ENCODE measurements at places on chromosomes 12 and 14.

DNA sequence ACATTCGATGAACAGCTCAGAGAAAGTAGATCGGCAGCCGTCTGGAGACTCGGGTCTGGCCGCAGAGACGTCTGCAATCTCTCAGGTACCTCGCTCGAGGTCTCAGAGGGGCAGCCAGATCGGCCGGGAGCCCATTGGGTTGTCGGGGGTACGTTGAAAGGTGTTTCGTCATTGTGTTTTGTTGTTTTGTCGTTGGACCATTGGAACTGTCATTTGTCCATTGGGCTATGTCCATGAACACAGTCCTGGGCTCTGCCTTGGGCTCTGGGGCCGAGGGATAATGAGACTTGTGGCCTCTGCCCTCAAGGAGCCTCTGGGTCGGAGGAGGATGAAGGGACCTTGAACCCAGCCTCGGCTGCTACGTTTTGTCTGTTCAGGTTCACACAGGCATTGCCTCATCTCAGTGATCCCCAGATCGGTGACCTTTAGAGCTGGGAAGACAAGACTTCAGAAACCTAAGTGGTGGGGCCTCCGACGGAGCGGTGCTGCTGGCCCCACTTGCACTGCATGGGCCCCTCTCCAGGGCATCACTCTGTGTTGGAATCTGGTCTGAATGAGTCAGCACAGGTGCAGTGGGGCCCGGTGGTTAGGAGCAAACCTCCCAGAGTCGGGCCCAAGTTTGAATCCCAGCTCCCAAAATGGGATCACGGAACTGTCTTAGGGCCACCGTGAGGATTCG lies 23.6 kb upstream of the MLXIP start:
- DNase-seq = no peak

- DNase-seq = no peak
These were observed 21.8 kb downstream of the PLEKHG3 start for GRCh38 chr14:64725879-64726584.

DNA sequence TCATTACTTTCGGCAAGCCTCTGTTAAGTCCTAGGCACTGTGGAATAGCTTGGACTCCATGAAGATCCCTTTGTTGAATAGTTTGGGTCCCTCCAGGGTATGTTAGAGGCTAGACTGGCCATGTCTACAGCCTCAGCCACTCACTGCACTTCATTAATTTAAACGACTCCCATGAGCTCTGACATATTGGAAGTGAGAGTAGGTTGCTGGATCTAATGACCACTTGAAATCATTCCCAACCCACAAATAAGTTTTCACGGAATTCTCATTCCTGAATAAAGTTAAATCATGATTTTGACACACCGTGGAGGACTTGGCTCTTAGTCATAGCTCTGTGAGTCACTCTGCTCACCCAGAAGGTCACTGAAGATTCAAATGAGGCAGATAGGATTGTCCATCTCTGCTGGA lies 21.4 kb upstream of the APPL2 start:
- peak; percentile 21 for DNase-seq

DNA sequence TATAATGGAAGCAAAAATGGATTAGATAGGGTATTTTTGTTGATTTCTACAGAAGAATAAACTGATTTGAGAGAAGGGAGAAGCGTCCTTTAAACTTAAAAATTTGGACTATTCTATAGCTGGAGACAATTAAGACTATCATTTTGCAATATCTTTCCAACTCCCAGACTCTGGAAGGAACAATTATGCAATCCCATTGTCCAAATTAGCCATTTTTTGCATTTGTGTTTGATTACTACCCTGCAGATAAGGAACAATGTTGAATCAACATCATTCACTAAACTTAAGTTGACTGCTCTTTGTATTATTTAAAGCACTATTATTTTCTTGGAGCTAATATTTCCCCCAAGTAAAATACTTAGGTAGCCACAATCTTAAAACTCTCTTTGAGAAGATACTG lies 34.8 kb upstream of the SELPLG start:
- no peak for DNase-seq

DNA sequence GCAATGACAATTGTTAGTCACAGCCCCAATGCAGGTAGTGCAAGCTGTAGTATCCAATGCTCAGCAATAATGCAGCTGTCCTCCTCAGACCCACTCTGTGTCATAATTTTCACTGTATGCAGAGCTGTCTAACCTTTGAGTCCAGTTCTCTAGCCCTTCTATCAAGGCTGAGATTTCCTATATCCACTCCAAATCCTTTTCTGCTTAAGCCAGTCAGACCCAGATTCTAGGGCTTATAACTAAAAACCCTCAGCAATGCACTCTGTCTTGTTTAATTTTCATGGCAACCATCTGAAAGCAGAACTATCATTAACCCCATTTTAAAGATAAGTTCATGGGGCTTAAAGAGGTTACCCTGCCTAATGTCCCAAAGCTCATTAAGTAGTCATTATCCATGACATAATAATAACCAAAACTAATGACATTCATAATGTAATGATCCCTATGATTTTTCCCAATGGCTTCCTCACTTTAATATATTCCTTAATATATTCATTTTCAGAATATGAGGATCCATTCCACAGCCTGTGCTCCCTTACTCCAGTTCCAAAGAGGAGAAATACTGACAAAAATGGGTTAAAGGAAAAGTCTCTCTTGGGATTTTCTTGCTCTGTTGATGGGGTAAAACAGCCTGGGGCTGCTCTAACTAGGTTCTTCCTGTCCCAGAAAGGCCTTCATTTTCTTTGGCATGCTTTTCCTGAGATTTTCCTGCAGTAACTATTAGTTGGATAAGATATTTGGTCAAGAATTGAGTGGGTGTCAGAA lies 29.5 kb downstream of the TXNDC16 start:
- no peak for DNase-seq

DNA sequence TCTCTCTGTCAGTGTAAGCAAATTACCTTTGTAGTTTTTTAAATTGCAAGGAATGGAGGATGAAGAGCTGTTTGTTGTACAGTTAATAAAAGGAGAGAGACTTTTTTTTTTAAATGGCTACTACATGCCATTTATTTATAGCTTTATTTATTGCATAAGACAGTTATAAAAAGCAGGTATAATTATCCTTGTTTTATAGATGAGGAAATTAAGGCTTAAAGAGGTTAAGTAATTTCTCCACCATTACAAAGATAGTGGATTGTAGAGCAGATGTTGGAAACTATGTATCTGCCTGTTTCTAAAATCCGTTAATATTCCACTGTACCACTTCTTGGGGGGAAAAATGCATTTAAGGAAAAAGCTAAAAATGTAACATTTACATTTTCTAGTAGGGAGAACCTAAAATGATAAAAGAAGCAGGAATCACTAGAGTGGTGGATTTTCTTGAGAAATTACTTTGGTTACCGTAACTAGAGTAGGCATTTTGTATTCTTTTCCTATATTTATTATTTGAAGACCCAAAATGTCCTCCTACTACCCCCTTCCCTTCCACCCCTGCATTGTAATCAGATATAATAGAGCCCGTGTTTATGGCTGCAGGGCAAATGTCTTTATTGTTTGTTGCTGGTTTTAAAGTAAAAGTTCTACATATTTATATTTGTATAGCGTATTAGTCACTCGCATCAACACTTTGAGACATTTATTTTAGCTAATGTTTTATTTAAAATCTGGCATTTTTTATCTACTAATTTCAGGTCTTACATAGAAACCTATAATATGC lies 2.3 kb downstream of the SNAPC1 start:
- DNase-seq = no peak

- no peak for DNase-seq
These were observed 77.5 kb upstream of the CPSF6 start for GRCh38 chr12:69161829-69162228.

DNA sequence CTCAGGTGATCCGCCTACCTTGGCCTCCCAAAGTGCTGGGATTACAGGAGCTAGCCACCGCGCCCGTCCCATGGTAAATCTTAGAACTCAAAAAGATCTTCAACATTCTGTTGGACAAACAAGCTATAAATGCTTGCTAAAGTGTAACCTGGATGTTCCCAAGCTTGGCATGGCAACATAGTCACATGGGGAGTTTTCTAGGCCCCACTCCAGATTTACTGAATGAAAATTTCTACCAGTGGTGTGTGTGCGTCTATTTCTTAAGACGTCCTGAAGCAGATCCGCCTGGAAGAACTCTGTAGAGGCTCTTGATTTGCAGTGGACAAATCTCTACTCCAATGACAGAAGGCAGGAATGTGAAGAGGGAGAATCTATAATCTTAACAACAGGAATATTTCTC lies 59.9 kb downstream of the ZFYVE21 start:
- DNase-seq = no peak

DNA sequence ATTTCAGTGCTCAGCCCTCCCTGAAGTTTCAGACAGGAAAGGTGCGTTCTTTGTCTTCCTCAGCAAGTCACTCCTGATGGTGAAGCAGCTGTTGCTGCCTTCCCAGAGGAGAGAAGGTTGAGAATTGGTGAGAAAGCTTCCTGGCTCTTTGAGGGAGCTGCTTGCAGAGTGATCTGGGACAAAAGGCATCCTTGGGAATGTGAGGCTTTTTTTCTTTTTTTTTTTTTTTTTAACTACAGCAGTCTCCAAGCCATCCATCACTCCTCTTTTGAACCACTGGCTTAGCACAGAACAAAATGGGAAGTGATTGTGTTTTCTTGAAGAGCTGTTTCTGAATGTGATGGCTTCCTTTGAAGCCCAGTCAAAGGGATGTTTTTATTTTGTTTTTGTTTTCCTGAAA lies 120.4 kb upstream of the LRIG3 start:
- DNase-seq = no peak

DNA sequence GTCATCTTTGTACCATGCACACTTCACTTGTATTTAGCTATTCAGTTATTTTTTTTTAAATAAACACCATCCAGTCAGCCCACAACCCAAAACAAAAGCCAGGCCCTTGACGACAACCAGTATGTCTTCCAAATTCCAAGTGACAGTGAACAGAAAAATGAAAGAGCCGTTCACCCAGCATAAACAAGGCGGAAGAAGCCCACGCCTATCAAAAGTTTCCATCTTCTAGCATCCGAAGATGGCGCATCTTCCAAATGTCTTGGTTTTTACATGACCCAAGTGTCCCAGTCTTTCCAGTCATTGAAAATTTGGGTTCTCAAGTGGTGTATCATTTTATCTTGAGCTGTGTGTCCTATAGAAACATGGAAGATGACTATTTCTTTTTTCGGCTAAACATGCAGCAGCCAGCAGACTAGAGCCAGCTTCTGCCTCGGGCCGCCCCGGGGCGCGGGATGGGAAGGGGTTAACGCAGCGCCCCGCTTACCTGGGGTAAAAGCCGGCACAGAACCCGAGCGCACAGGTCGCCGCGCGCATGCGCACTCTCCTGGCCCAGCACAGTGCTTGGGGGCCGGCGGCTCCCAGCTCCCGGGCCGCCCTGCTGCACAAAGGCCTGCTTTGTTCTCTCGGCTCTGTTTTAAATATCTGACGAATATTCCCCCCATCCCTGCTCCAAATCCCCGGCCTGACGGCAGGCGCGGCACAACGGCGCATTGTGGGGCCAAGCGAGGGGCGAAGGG lies 164.8 kb downstream of the ZFP36L1 start:
- DNase-seq = no peak

GRCh38 chr14:28867571-28867970 lies 101.0 kb downstream of the FOXG1 start:
- no peak for DNase-seq

GRCh38 chr12:46480316-46480715 lies 107.7 kb upstream of the SLC38A2 start:
- no peak for DNase-seq

Measured in suppressor macrophage treated with lipopolysaccharide for 1 hour (primary cell).